Breast epithelium (tissue), 4 donors: ENCODE measurements at places on chromosomes 3 and 15. TPM values are rescaled to one million over a fixed set of nuclear protein-coding genes. Genes with fewer than 3 reads are reported as not detected.
A peak's percentile ranks its signal among the peaks of the same experiment; 100 is the strongest.

Gene CCR9
- not detected for total RNA-seq

DNA sequence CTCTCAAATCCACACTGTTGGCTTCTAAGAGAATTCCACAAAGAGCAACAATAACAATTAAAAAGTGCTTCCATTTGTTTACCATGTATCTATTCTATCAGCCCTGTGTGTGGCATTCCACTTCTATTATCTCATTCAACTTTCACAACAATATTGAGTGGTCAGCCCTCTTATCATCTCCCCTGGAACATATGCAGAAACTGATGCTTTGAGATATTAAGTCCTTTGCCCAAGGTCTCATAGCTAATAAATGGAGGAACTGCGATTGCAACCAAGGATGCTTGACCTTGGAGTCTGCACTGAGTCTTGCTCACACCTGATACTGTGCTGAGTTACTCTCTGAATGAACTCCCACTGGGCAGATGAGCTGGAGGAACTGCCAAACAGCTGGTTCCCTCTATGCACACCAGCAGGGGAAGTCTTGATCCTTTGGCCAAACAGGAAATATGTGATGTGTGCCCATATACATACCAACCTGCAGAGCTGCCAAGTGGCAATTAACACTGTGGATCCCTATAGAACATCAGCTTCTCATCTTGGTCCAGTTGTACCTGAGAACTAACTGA, 144.7 kb upstream of the WNT5A start:
- no peaks in the 10 kb centered on the region for H3K36me3 ChIP-seq
- peaks cover 6% of the 10 kb centered on the region for H3K4me1 ChIP-seq
- H3K27me3 ChIP-seq = no peaks in the 10 kb centered on the region
- no peak for DNase-seq
- H3K4me3 ChIP-seq = no peak overlapping the region
- peak overlapping the region; percentile 62 for H3K27ac ChIP-seq

DNA sequence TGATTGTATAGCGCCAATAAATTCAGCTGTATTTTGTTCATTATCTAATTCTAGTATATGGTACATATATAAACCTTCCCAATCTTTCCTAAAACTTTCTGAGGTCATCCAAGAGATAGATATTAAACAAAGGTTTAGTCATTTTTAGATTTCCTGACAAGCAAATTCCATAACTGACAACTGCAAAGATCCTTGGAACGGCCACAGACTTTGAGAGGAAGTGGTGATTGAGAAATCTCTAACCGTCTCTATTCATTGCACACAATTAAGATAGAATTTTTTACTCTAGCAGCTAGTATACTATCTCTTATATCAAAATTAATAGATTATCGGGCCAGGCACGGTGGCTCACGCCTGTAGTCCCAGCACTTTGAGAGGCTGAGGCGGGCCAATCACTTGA, 4.7 kb downstream of the CSNK1G1 start:
- H3K27me3 ChIP-seq = no peaks in the 10 kb centered on the region
- no peak overlapping the region for H3K4me3 ChIP-seq
- no peaks in the 10 kb centered on the region for H3K36me3 ChIP-seq
- H3K27ac ChIP-seq = no peak overlapping the region
- DNase-seq = no peak
- peaks cover 11% of the 10 kb centered on the region for H3K4me1 ChIP-seq

DNA sequence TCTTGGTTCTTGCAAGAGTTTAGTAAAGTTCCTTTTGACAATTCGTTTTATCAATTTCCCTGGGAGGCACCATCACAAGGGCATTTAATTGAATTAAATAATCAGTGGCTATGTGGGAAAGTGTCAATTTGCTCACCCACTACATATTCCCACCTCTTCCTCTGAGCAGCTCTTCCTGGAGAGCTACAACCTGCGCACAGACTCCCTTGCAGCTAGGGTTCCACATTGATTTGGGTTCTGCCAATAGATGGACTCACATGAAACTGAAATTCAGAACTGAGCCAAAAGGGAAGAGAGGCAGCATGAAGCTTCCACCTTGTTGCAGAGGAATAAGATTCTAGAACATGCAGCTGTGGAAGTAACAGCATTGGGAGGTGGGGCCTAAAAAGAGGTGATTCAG, 94.8 kb downstream of the TLE3 start:
- no peak overlapping the region for H3K27ac ChIP-seq
- no peak for DNase-seq
- no peaks in the 10 kb centered on the region for H3K4me1 ChIP-seq
- H3K4me3 ChIP-seq = no peak overlapping the region

DNA sequence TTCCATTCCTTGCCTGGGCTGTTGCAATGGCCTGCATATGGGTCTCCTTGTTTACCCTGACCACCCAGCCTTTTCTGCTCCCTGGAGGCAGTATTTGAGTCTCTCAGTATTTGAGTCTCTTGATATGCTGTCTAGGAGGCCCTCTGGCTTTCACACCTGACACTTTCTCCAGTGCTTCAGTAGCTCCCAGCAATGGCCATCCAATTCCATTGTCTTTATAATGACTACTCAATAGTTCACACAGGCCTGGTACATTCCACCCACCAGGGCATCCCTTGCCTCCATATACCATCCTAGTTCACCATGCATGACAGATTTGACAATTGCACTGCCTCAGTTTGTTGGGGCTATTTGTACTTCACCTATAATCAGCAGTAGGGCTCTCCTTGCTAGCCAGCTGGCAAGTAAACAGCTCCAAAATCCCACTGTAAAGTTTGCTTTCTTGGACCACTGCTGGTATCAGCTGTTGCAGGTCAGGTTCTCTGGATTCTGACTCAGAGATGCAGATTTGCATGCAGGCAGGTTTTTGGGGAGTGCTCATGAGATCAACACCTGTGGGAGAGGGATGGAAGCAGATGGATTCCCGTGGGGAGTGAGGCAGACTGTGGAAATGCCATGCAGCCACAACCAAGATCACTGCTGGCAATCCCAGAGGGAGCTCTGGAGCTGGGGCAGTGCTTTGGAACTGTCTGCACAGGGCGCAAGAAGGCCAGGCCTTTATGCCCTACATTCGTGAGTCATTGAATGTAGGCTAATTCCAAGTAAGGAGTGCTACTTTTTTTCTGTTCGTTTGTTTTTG, 19.1 kb upstream of the XIRP1 start:
- no peak overlapping the region for H3K4me3 ChIP-seq
- H3K27me3 ChIP-seq = no peaks in the 10 kb centered on the region
- no peak for DNase-seq
